NCI-H1048 (cell line): ENCODE measurements at places on chromosomes 2 and 18.

- no peak for DNase-seq
These were observed 42.1 kb upstream of the SIGLEC15 start for GRCh38 chr18:45783097-45784075.

DNA sequence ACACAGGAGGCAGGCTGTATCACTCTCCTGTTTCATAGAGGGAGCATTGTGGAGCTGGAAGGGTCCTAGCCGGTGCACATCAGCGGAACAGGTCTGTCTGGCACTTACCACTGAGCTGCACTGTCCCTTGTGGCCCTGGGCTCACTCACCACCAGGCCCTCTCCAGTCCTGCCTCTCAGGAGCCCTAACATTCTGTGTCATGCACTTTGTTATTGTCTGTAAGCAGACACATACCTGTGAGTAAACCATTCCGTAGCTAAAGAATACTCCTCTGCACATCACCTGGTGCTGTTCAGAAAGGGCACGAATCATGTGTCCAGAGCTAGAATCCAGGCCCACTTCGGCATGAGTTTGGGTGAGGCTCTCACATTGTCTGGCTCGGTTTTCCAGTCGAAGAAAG is 93.6 kb downstream of the CRIM1 start:
- no peak for DNase-seq

- DNase-seq, result no peak
These were observed 14.8 kb downstream of the MBD2 start for GRCh38 chr18:54209471-54210180.

DNA sequence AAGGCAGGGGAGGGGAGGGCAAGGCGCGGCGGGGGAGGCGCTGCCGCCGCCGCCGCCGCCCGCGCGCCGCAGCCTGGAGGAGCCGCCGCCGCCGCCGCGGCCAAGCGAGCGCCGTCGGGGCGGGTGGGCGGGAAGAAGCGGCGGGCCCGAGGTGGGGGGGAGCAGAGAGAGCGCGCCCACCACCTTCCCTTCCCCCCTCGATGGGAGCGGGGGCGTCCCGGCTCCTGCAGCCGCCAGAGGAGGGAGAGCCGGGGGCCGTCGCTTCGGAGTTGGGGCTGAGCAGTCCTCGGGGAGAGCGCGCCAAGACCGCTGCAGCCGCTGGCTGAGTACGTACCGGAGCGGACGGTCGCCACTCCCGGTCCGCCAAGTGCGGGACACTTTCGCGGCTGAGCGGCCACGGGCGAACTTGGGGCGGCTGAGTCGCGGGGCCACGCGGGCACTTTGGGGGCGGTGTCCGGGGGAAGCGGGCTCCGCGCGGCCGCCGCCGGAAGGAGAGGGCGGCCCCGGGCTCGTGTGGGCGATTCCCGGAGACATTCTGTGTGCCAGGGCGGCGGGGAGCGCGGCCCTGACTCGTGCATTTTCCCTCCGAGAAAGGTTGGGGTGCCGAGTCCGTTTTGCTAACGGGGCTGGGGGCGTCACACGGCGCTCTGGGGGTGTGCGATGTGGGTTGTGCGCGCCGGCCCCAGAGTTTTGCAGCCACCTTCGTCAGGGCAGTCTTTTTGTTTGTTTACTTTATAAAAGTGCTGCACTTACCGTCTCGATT is at the start of gene NAB1:
NAB1 (plus strand) TSS at position 49 of the 763 bp plus-strand sequence. CDS start 10,094 bp downstream, outside the sequence.
- no peak for DNase-seq

GRCh38 chr2:124081154-124081716 is 56.1 kb downstream of the CNTNAP5 start:
- DNase-seq, result no peak

DNA sequence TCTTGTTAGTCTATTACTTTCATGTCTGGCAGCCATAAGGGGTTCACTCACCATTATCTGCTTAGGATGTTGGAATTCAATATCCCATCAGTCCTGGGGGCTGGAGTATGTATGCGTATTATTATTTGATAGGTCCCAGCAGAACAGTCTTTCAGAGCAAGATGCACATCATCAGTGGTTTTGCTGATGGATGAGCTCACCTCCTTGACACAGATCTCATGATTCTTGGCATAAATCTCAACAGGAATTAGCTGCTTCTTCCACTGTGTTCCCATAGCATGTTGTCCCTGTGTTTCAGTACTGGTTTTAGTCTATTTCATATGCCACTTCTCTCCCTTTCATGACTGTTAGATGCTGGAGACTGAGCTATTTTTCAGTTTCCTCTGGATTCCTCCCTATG is 442.5 kb downstream of the ARHGAP15 start:
- DNase-seq, result no peak

GRCh38 chr2:46388881-46389280 is 90.5 kb upstream of the TMEM247 start:
- no peak for DNase-seq

DNA sequence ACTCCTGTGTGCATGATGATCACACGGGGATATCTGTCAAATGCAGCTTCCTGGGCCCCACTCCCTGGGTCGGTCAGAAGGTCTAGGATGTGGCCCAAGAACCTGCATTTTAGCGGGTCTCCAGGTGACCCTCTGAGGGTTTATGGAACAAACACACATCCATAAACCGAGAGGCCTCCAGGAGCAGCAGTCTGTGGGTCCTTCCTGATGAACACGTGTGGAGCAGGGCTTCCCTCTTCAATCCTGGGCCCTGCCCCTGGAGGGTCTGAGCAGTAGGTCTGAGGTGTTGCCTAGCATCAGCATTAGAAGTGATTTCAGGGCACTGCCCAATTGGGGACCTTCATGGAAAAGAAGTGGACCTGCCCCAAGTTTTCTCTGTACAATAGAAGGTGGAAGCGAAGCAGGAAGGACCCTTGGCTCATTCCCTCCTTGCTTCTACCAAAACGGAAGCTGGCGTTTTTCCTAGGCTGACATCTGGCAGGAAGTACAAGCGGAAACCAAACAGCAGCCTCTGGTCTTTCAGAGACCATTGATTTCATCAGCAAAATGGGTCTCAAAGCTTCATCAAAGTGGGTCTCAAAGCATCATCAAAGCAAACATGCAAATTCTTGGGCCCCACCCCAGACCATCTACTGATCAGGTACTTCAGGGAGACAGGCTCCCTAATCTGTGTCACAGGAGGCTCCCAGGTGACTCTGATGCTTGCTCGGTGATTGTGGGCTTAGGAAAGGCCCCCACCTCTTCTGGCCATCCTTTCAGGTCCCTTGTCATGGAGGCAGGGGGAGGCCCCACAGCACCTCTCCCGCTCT is 30.7 kb downstream of the INO80C start:
- no peak for DNase-seq

DNA sequence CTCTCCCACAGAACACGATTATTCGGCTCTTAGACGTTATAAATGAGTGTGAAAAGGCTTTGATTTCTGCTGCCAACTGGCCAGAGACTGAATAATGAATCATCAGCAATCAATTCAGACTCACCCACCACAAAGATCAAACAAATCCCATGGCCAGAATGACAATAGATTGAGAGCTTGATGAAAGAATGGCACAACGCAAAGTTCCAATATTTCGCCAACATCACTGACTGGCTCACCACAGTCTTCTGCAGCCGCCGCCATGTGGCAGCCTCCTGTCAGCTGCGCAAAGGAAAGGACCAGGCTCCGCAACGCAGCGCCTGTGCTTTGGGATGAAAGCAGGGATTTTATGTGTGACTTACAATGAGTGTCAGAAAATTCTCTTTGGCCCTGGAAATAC is 104.4 kb upstream of the SOX11 start:
- DNase-seq, result no peak

DNA sequence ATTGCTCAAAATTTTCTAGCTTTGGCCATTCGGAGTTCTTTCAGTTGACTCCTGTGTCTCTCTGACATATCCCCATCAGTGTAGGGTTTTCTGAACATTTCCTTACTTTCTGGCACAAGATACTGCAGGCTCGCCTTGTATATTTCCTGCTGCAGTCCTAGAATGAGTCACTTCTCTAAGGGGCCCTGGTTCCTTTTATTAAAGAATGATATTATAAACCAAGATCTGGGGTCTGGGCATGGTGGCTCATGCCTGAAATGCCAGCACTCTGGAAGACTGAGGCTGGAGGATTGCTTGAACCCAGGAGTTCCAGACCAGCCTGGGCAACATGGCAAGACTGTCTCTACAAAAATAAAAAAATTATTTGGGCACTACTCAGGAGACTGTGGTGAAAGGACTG is 3.0 kb upstream of the RPL37A start:
- no peak for DNase-seq

GRCh38 chr2:144004742-144005141 is 515.2 kb downstream of the ZEB2 start:
- peak; percentile 38 for DNase-seq

GRCh38 chr2:1538663-1539062 is 125.4 kb downstream of the TPO start:
- DNase-seq, result no peak

GRCh38 chr2:26456440-26457250 is 21.3 kb downstream of the OTOF start:
- DNase-seq, result no peak

- DNase-seq, result no peak
These were observed 260.2 kb upstream of the TRIB2 start for GRCh38 chr2:12456293-12457106.

- DNase-seq, result no peak
These were observed 18.8 kb upstream of the RHOB start for GRCh38 chr2:20427931-20428526.

- no peak for DNase-seq
These were observed 39.2 kb downstream of the STAT1 start for GRCh38 chr2:190974629-190975361.

GRCh38 chr2:38430196-38430595 is 53.1 kb upstream of the ATL2 start:
- DNase-seq, result no peak

- DNase-seq, result no peak
These were observed 33.8 kb upstream of the GALNT5 start for GRCh38 chr2:157223624-157224205.

- no peak for DNase-seq
These were observed 1.3 kb upstream of the GREB1 start for GRCh38 chr2:11532416-11533055.

GRCh38 chr2:15754703-15755099 is 163.0 kb downstream of the DDX1 start:
- no peak for DNase-seq

GRCh38 chr2:199315299-199316179 is 142.2 kb downstream of the SATB2 start:
- DNase-seq, result no peak

- DNase-seq, result no peak
These were observed 12.4 kb upstream of the CHCHD5 start for GRCh38 chr2:112572005-112572404.

DNA sequence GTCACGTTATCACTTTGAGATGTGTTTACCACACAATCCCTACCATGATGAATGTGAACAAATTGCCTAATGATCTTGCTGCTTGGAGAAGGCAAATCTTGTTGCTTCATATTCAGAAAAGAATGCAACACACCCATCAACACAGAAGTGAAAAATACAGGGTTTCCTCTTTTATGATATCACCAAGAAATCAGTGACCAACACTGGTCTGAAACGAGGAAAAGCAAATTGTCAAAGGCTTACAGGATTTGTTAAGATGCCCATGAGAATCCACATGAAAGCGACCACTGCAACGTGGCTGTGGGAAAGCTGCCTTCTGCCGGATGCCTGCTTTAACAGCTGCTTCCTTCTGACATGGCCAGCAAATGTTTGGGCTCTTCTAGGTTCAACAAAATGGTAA is 397.6 kb upstream of the LRATD1 start:
- no peak for DNase-seq

DNA sequence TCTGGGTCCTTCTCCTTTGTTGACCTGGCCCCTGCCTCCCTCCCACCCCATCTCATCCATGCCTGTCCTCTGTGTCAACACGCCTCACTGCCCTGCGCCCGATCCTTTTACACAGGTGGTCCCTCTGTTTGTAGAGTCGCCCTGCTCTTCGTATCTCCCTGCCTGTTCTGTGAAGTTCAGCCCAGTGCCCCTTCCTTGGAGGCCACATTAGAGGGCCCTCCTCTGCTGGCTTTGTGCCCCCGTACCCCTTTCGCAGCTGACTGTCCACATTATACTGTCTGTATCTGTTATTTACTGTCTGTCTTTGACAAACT is 25.5 kb downstream of the ASAP2 start:
- no peak for DNase-seq

- no peak for DNase-seq
These were observed 80.3 kb downstream of the CDCA7 start for GRCh38 chr2:173434762-173435569.

GRCh38 chr2:134232868-134233727 is 20.8 kb upstream of the MGAT5 start:
- no peak for DNase-seq

DNA sequence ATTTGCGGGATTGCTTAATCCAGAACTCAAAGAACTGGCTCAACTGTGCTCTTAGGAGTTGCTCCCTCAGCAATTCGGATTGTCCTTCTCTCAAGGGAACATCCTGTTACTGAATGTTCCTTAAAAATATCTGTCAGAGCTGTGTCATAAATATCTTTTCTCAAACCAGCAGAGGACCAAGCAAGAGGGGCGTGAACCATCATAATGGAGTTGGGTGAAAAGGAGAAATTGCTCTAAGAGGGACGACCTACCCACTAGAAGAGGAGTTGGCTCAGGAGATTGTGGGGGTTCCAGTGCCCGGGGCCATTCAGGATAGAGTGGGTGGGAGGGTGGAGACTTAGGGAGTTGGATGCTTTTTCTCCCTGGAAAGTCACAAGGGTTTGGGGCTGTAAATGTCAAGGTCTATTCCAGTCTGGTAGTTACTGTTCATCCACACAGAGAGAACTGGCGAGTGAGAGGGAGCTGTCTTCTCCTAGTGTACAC is 59.5 kb downstream of the MERTK start:
- DNase-seq, result no peak

- no peak for DNase-seq
These were observed 268.9 kb downstream of the PLCL1 start for GRCh38 chr2:198073253-198073652.

GRCh38 chr2:151437630-151438029 is 27.9 kb downstream of the RIF1 start:
- no peak for DNase-seq

- no peak for DNase-seq
These were observed 77.0 kb downstream of the VSNL1 start for GRCh38 chr2:17617516-17617915.

DNA sequence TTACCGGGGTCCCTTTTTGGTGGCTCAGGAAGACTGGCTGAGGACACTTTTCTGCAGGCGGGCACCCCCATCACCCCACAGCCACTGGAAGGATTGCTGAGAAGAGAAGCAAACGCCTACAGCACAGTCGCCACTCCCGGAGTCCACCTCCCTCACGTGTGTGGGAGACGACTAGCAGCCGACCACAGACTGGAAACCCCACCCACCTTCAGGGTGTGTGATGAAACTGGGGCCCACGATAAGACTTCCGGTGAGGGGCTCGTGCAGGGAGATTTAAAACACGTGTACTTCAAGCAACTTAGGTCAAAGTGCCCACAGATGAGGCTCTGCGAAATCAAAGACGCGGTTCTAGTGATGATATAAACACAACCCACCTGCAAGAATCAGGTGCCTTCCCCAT is 26.3 kb downstream of the MBP start:
- no peak for DNase-seq

DNA sequence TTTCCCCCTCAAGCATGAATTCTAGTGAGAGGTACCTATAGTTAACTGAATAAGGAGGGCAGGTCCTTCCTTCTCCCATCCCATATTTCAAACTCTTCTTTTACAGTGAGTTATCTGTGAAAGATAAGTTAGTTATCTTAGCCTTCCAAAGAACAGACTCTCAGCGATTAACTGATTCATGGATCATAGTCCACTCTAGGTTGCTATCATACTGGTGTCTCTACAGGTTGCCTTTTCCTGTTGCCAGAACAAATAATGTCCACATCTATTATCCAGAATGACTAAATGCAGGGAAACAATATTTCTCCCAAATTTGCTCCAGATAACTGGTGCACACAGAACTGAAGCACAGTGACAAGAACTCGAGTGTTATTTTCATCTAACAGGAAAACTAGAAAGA is 68.3 kb downstream of the MEP1B start:
- no peak for DNase-seq
